CD4-positive, alpha-beta memory T cell (primary cell): ENCODE measurements at places on chromosomes 6 and 20. TPM values are rescaled to one million over a fixed set of nuclear protein-coding genes. Genes with fewer than 3 reads are reported as not detected.

Gene PCSK2
- total RNA-seq = not detected

Gene CGA
- not detected for total RNA-seq

Gene SOX4
- total RNA-seq = 0.12 TPM

Gene FBXL4
- total RNA-seq = 21.6 TPM

Gene PDSS2
- 10.0 TPM for total RNA-seq

Gene BCAS4
- total RNA-seq = 17.8 TPM
